Ascending aorta (tissue), 2 donors: ENCODE measurements at places on chromosomes 3 and 15. TPM values are rescaled to one million over a fixed set of nuclear protein-coding genes. Genes with fewer than 3 reads are reported as not detected.

PLA1A gene
- 15.0 TPM for total RNA-seq

DNAH12 gene
- total RNA-seq: not detected

DPPA4 gene
- total RNA-seq: not detected

C2CD4A gene
- not detected for total RNA-seq

- H3K36me3 ChIP-seq: no peaks in the 10 kb centered on the region
- no peak overlapping the region for H3K27ac ChIP-seq
- no peak for DNase-seq
- H3K4me3 ChIP-seq: no peak overlapping the region
- H3K27me3 ChIP-seq: no peaks in the 10 kb centered on the region
These were observed 166.7 kb downstream of the FRMD5 start for GRCh38 chr15:44028349-44028748.

DNA sequence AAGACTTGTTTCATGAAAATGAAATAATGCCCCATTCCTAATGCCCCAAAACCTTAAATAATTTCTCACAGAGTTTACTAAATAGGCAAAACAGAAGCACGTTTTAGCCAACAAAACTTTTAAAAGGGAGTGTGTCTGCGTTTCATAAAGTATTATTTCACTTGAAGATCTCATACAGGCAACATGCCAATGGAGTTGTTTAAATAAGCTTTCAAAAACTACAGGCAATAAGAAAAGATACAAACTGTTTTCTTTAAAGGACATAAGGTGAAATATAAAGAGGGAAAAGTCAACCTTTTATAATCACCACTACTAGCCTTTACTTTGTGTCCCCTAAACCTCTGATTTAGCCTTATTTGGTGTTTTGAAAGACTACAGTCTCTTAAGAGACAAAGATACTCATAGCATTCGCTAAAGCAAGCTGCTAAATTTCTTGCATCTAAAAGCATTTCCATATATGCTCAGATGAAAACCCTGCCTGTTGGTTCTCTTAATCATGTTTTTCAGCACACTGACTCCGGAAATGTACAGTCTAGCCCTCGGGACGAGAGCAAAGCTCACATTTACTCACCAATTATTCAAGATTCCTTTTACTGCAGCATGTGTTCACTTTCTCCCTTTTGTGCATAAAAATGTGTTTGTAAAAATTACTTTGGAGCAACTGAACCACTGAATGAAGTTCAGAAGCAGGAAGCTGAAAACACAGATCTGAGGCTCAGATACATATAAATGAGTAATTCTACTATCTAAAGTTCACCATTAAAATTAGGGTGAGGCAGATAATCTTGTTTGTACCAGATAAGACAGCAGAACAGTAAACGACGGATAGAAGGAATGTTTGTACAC lies 119.0 kb downstream of the GOLIM4 start:
- H3K4me1 ChIP-seq: no peaks in the 10 kb centered on the region
- no peak for DNase-seq
- H3K36me3 ChIP-seq: no peaks in the 10 kb centered on the region
- no peak overlapping the region for H3K4me3 ChIP-seq

GRCh38 chr3:190701096-190701532 lies 161.4 kb downstream of the GMNC start:
- no peaks in the 10 kb centered on the region for H3K4me1 ChIP-seq
- no peaks in the 10 kb centered on the region for H3K36me3 ChIP-seq
- H3K27ac ChIP-seq: no peak overlapping the region
- H3K4me3 ChIP-seq: no peak overlapping the region
- H3K27me3 ChIP-seq: peaks cover 3% of the 10 kb centered on the region

DNA sequence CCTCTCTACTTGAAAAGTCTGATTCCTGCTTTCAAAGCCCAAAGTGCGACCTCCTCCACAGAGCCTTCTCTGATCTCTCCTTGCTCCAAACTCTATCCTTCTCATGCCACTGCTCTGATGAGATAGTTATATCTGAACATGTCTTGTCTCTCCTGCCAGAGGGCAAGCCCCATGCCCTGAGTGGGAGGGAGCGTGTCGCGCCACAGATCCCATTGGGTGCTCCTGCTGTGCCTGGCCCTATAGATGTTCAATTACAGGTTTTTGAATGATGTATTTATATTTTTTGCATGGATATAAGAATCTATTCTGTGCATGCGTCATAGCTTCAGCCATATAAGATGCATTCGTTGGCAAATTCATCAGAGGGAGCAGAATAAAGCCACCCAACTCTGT lies 20.4 kb downstream of the CORO2B start:
- peaks cover 7% of the 10 kb centered on the region for H3K4me1 ChIP-seq
- H3K36me3 ChIP-seq: no peaks in the 10 kb centered on the region
- H3K4me3 ChIP-seq: no peak overlapping the region
- DNase-seq: no peak

GRCh38 chr15:58731756-58732535 lies 17.6 kb downstream of the ADAM10 start:
- peak overlapping the region; percentile 15 for H3K27ac ChIP-seq
- no peaks in the 10 kb centered on the region for H3K27me3 ChIP-seq
- H3K36me3 ChIP-seq: no peaks in the 10 kb centered on the region
- DNase-seq: no peak

DNA sequence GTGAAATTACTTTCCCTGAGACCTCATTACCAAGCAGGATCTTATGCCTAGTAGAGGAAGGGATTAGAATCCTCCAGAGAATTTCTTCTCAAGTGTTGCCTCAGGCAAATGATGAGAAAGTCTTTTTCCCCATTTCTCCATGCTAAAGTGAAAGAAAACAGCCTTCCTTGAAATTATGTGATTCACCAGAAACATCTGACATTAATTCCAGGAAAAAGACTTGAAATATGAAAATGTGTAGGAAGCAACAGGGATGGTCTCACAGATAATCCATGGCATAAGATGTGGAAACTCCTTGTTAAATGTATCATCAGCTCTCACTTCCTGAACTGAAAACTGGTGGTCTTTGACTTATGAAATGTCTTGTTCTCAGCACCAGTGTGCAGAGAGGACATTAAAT lies 17.9 kb upstream of the ABI3BP start:
- no peak overlapping the region for H3K4me3 ChIP-seq
- no peaks in the 10 kb centered on the region for H3K36me3 ChIP-seq
- no peak for DNase-seq
- no peaks in the 10 kb centered on the region for H3K4me1 ChIP-seq

DNA sequence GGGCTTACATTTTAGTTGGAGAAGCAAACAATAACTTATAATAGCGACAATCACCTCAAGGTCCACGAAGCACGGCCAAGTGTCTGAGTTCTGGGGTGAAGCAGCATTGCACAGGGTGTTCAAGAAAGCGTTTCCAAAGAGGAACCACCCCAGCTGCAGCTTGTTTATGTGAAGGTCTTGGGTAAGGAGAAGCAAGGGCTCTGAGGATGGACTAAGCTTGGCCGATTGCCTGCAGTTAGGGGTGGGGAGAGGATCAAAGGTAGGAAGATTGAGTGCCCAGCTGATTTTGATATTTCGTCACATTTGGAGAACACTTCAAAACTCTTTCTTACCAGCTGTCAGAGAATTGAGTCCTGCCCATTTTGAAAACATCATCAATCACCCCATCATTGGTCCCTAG lies 321.6 kb upstream of the DNAJC19 start:
- no peaks in the 10 kb centered on the region for H3K36me3 ChIP-seq
- no peak overlapping the region for H3K27ac ChIP-seq
- no peak overlapping the region for H3K4me3 ChIP-seq
- DNase-seq: no peak
- no peaks in the 10 kb centered on the region for H3K27me3 ChIP-seq

- peaks cover 4% of the 10 kb centered on the region for H3K4me1 ChIP-seq
These were observed 26.1 kb downstream of the PPP2R3A start for GRCh38 chr3:135991621-135992020.
